CD4-positive, alpha-beta memory T cell (primary cell): ENCODE measurements at places on chromosomes 7 and 10.

GRCh38 chr10:97888641-97889262 is 39.1 kb downstream of the GOLGA7B start:
- DNase-seq, result no peak

- DNase-seq, result no peak
Measured at GRCh38 chr7:4828720-4829383, 33.0 kb downstream of the PAPOLB start.

DNA sequence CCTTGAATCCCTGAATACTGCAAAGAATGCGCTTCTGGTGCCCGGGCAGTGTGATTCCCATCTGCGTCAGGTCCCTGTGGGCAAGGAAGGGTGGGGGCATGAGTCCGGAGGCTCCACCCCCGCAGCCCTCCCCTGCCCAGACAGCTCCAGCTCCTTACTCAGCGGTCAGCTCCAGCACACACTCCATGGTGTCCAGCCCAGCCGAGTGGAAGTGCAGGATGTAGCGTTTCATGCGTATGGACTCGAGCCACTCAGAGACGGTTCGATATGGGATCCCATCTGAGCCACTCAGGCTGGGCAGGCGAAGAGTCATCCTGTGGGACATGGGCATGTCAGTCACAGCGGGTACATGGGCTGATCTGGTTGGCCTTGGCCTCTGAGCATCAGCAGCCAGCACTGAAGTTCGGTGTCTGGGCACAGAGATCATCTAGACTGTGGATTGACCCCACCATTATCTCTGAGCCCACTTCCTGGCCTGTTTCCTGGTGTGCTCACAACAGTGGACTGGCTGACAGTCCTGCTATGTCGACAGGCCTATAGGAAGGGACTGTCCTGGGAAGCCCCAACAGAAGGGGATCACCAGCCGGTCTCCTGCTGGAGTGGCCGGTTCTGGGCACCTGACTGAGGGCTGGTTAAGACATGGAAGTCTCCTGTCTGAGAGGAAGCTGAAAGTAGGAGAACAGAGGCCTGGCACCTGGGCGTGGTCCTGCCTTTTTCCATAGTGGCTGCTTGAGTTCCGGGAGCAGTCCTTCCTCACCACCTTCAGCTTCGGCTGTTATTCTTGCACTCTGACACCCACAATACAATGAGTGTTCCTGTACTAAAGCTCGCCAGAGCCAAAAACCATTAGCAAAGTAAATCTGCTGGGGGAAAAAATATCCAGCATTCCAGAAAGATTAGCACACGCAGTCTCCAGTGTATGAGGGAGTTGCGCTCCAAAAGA is 10.6 kb downstream of the ZYX start:
- DNase-seq, result no peak

DNA sequence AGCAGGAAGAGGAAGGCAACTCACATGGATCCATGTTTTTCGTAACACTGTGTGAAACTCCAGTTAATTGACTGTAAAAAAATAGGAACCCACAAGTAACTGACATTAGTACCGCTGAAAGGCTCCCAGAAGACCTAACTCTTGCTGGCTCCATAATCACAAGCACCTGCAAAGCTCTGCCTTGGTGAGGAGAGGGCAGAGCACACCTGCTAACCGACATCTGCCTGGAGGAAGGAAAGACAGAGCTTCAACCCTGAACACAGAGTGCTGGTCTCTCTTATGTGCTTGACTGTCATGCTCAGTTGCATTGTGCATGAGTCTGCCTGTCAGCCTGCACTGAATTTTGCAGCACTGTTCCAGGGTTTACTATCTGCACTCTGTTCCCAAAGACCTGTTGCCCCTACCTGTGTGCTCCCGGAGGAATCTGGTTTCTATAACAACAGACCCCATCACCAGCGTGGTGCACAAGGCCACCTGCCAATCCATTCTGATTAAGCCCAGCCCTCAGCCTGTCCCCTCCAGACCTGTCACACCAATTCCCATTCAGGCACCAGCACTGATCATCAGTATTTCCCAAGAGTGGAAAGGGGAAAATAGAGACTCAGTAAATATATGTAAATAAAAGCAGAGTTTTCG is 63.1 kb upstream of the ANKRD1 start:
- no peak for DNase-seq

DNA sequence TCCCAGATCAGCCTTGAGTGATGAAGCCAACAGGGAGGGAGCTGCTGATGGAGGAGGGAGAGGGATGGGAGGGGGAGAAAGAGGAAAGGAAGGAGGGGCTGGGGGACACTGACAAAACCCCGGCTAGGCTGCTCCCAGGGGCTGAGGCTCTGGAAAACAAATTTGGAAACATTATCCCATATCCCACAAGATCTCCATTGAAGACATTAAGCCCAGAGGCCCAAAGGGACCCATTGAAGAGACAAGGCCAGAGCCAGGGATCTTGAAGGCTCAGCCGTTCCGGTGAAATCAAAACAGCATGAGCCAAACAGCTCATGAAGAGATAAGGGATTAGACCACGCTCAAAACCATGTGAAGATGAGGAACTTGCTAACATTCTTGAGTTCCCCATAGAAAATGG is 184.3 kb upstream of the ITGB1 start:
- no peak for DNase-seq

- DNase-seq, result peak; percentile 59
Measured at GRCh38 chr7:44750921-44751571, 2.4 kb downstream of the ZMIZ2 start.

DNA sequence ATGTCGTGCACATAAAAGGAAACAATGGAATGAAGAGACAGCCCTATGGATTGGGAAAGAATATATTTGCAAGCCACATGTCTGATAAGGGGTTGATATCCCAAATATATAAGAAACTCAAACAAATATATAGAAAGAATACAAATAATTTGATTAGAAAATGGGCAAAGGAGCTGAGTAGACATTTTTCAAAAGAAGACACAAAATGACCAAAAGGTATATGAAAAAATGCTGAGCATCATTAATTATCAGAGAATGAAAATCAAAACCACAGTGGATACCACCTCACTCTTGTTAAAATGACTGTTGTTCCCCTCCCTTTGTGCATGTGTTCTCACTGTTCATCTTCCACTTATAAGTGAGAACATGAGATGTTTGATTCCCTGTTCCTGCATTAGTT is 175.3 kb downstream of the CNTNAP2 start:
- DNase-seq, result no peak

DNA sequence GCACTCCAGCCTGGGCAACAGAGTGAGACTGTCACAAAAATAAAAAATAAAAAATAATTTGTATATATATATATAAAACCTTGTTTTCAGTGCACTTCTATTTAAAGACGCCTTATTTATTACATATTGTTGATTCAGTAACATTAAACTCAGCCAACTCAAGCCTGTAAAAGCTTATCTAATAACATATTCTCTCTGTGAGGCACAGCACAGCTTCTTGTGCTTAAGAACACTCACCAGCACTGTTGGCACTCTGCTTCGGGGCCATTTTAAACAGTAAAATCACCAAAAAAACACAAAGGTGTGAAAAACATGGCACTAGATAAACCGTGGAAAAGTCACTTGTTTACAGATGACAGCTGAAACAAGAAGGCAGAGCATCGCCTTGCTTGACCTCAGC is 89.0 kb upstream of the C10orf90 start:
- DNase-seq, result no peak

- no peak for DNase-seq
Measured at GRCh38 chr10:24240041-24240751, 31.3 kb downstream of the KIAA1217 start.

DNA sequence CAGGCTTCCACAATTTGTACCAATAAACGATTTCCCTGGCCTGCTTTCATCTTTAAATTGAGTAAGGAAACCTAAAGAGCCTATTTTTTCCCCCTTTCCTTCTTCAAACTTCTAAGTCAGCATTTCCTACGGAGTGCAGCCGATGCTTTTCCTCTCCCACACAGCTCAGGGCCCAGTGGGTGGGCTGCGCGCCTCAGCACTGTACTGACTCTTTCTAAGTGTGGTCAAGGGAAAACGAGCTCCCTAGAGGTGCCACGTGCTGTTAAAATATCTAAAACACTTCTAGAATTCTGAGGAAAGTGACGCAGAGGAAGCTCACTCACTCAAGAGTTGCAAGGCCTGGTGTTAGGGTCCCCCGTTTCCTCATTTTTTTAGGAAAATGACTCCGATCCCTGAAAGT is 29.0 kb downstream of the STEAP1B start:
- DNase-seq, result no peak

- DNase-seq, result no peak
Measured at GRCh38 chr10:68877482-68878110, 23.5 kb upstream of the DDX50 start.

- no peak for DNase-seq
Measured at GRCh38 chr10:614790-615582, 74.5 kb downstream of the DIP2C start.

GRCh38 chr7:13882051-13882450 is 107.4 kb downstream of the ETV1 start:
- DNase-seq, result no peak

GRCh38 chr7:98213888-98214810 is 2.9 kb downstream of the BHLHA15 start:
- DNase-seq, result no peak

- DNase-seq, result no peak
Measured at GRCh38 chr7:92755680-92756079, 80.7 kb downstream of the CDK6 start.

DNA sequence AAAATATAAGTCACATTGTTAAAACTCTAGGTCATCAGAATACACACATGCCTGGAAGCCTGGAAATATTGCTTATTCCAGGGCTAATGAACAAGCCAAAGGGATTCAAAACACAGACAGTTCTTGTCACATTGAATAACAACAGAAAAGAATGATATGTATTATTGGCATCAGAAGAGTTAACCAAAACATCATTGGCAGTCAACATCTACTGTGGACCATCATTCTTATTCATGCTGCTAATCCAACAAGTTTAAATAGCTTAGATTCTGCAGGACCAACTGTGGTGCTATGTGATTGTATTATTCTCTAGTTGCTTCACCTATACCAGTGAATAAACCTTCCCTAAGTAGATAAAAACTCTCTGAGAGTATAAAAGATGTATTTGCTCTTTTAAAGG is 198.3 kb downstream of the NEBL start:
- no peak for DNase-seq

DNA sequence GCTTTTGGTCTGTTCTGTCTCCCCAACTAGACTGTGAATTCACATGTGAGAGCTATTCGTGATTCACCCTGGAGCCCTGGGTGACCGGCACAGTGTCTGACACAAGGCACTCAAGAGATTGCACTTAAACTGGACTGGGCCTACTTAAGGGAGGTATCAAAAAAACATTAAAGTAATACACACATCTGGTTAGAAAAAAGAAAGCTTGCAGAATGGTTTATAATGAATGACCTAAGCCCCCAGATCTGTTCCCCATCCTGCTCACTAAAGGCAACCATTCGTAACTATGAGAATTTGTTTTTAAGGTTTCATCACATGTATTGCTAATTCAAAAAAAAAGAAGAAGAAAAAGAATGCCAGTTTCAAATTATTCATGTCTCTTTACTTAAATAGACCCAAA is 74.5 kb downstream of the DGKI start:
- no peak for DNase-seq

DNA sequence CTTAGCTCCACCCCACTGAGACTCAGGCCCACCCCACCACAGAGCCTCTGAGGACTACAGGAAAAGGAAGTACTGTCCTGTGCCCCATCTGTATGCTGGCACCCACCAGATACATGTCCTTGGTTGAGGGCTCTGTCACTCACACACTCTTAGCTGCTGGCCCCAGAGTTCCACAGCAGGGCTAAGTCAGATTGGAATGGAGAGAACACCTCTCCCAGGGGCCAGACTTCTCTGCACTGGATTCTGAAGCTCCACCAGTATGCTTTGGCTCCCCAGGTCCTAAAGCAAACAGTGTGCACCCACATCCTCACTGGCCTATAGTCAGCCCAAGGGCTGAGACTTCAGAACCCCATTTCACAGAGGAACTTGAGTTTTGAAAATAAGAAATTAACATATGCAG is 103.2 kb upstream of the PPP2R2D start:
- DNase-seq, result no peak

DNA sequence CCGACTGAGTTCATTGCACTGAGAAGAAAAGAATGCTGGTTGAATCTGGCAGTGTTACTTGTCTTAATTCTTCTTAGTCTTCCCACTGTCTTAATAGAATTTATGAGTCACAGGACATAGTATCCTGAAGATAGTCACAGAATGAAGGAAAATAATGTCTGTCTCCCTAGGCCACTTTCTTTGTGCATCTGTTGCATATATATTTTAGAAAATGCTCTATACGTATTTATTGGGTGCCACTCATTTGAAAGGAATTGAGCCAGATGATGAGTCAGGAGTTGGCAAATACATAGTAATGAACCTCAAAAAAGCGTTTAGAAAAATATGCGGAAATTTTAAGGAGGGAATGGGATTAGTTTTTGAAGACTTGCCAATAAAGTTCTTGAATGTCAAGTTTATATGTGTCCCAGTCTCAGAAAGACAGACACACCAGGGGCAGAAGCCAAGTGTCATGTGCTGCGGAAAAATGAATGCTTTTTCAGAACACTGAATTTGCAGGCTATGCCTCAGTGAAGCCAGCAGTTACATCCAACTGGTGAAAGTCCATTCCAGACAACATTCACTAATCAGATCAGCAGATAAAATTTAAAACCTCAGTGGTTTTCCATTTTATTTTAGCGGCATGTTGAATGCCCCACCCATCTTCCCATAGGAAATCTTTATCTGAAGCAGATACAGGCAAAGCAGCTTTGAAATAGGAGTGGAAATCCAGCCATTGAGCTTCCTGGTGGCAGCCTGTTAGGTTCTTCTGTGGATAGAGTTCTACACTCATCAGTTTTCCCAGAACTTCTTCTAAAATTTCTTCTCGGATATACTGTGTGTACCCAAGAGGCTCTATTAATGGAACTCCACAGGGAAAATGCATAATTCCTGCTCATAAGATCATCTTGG is 308.4 kb downstream of the BICC1 start:
- DNase-seq, result no peak

DNA sequence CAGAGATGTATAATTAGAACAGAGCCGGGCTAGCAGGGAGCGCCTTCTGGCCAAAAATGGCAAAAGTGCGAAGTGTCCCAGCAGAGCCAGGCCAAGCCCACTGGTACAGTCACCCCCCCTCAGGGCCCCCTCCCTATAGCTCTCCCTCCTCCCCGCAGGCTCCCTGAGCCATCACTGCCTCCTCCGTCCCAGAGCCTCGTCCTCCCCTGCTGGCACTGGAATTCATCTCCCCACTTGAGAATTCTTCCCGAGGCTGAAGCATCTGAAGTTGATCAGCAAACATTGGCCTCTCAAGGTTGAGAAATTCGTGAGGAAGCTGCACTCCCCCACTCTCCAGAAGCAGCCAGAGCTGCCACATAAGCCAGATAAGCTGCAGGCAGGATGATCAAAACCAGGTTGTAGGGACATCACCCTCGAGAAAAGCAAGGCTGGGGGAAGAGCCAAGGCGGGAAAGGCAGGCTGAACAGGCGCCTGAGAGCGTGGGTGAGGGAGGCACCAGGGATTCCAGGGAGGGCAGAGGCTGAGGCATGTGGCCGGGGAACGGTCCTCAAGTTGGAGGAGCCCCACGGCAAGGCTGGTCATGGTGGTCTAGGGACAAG is 23.4 kb downstream of the CAMK2G start:
- DNase-seq, result no peak

GRCh38 chr10:110853921-110854605 is 17.7 kb upstream of the PDCD4 start:
- no peak for DNase-seq

- DNase-seq, result no peak
Measured at GRCh38 chr7:45890902-45891461, 2.7 kb downstream of the IGFBP1 start.

- DNase-seq, result no peak
Measured at GRCh38 chr7:52472006-52472620, 563.3 kb upstream of the POM121L12 start.
